ENCODE measurements at places on chromosomes 2 and 18.

DNA sequence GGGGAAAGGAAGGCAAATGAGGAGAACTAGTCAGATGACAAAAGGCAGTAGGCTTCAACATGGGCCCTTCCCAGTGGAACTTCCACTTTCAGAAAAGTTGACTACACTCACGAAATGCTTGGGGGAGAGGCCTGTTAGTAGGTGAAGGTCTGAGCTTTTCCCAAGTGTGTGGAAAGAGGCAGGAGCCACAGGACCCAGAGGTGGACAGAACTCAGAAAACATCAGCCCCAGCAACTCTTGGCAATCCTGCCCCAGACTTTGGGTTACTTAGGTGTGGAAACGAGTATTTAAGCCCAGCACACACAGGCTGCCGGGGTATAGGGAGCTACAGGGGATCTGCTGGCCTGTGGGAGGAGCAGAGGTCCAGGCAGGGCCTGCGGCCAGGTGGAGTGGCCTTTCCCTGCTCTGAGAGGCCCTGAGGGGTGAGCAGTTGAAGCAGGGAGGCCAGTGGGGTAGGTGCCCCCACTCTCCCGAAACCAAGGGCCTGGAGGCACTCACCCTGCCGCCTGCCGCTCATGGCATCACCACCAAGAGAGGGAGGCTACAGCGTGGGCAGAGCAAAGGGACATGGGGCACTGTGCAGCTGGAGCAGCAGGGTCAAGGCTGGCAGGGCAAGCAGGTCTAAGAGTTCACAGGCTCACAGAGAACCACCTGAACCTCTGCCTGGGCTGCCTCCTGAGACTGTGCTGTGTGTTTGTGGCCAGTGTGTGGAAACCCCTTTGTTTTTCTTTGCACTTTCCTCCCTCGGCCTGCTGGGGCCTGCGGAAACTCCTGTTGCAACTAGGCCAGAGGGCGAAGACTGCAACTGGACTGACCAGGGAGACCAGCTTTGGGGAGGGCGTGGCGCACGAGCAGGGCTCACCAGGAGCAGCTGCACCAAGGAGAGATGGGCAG, 130.7 kb upstream of the SERTAD2 start:
- DNase-seq, result no peak

DNA sequence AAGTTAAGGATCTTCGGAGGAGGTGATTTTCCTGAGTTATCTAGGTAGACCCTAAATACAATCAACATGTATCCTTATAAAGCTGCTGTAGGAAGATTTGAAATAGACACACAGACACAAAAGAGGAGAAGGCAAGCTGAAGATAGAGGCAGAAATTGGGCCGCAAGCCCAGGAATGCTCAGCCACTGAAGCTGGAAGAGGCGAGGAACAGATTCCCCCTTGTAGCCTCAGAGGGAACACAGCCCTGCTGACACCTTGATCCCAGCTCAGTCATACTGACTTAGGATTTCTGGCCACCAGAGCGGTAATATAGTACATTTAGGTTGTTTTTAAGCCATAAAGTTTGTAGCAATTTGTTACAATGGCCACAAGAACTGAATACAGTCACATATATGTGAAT, 90.9 kb downstream of the ETAA1 start:
- DNase-seq, result no peak

GRCh38 chr2:180970016-180970415, 10.4 kb upstream of the UBE2E3 start:
- no peak for DNase-seq

DNA sequence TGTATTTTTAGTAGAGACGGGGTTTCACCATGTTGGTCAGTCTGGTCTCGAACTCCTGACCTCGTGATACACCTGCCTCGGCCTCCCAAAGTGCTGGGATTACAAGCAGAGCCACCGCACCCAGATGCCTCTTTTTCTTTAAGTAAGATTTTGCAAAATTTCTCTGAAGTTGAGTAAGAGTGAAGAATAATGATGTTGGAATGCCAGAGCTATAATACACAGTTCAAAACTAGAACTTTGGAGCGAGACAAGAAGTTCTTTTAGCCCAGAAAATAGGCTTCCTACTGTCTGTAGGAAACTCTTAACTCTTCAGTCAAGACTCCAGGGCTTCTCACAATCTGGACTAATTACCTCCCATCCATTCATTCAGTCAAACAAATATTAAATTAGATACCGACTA, 51.4 kb downstream of the MARCHF4 start:
- DNase-seq, result no peak

DNA sequence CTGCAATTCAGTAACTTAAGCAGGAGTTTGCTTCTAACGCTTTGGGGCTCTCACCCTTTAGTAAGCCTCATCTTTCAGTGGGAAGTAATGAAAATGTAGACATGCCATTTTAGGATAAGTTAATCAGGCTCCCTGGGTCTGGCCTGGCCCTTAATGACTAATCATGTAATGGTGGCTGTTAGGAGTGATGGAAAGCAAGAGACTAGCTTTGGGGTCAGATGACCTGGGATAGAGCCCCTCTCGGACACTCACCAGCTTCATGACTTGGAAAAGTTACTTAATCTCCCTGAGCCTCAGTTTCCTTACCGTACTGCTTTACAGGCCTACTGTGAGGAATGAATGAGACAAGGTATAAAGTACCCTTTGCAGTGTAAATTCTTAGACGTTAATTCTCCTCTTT, 194.4 kb downstream of the LPIN1 start:
- no peak for DNase-seq

DNA sequence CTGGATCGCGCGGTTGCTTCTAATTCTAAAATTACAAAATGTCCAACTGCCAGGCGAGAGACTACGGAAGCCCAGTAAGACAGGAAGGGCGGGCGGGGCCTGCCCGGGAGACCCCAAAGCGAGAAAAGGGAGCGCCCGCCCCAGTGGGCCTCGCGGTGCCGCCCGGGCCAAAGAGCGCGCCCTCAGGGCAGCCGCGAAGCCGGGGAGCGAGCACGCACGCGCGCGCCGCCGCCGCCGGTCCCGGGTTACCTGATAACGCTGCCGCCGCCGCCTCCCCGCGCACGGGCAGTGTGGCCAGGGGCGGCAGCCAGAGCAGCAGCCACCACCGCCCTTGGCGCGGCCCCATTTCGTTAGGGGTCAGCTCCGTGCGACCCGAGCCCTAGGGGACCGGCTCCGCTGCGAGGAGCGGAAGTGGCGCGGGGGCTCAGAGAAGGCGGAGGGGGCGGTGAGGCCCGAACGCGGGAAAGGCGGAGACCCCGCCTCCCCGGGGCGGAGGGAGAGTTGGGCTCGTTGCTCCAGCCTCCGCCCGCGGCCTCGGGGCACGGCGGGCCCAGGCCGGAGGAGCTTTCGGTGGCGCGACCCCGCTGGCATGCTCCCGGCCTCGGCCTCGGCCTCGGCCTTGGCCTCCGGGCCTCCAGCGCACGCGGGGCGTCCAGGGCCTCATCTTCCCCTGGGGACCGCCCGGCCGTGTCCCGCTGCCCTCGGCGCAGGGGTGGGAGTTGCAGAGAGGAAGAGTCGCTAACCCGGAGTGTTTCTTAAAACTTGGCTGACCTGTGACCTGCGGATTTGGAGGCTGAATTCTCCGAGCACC, at the start of gene NEMP2:
Gene NEMP2, minus strand, starts transcription at position 413 of the 811 bp plus-strand sequence. Its CDS starts 67 bp downstream, at position 346.
- peak; percentile 80 for DNase-seq

DNA sequence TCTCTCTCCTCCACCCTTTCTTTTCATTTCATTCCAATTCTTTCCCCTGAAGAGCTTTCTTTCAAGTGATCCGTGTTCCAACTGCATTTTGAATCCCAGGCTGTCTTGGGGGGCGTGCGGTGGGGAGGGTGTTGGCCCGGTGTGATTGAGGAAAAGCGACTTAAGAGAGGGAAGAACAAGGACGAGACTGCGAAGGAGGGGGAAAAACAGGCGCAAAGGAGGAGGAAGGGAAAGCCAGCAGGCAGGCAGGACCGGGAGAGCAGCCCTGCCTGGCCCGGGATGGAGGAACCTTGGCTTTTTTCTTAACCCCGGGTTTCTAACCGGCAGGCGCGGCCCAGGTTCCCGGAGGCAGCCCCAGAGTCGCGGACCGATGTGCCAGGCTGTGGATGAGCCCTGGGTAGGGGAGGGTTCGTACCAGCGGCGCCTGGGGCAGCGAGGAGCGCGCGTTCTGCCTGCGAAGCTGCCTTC, 1.3 kb downstream of the ADCYAP1 start:
- no peak for DNase-seq

GRCh38 chr2:38602732-38603401, at the start of gene HNRNPLL:
Gene HNRNPLL, minus strand, starts transcription at chr2:38602928. Its CDS starts 302 bp downstream, at chr2:38602626.
- peak; percentile 97 for DNase-seq

DNA sequence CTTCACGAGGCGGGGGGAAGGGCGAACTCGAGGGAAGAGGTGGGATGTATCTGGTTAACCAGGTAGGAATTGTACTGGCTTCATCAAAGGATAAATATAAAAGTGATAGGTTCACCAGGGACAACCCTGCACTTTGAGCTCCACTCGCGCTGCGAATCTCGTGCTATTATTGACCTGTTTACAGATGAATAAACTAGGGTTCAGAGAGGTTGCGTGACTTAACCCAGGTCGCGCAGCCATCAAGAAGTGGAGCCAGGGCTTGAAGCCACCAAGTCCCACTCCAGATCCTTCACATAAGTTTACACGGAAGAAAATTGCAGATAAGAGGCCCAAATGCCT, 1.4 kb upstream of the CYP1B1 start:
- DNase-seq, result no peak

DNA sequence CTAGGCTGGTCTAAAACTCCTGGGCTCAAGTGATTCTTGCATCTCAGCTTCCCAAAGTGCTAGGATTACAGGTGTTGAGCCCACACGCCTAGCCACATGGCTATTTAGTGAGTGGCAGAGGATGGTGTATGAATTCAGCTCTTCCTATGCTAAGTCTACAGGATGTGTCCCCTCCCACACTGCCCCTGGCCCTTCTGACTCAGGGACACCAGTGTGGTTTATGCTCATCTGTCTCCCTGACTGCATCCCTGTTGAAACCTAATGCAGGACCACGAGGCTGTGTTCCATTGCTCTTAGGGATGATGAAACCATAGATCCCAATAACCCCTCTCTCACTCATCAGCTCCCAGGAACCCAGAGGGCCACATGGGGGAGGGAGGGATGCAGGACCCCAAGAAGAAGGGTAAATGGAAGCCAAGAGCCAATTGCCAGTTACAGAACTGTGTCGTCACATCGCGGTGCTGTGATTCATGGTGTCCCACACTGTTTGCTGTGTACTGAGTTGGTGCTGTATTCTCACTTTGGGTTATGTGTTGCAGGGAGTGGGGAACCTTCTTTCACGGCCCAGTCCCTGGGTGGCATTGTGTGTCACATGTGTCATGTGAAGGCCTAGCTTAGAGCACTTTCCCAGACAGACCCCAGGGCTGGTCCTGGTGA, 102.9 kb upstream of the HAAO start:
- no peak for DNase-seq

DNA sequence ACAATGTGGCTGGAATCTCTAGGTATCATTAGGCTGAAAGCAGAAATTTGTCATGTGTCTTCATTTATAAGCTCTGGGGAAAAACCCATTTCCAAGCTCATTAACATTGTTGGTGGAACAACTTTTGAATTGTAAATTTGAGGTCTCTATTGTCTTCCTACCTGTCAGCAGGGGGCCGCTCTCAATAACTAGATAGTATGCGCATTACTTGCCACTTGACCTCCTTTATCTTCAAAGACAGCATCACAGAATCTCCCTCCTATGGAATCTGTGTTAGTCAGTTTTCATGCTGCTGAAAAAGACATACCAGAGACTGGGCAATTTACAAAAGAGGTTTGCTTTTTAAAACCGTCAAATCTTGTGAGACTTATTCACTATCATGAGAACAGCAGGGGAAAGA, 223.1 kb downstream of the CALCRL start:
- no peak for DNase-seq

GRCh38 chr2:158291544-158292180, 164.9 kb downstream of the CCDC148 start:
- no peak for DNase-seq

GRCh38 chr2:240106765-240107476, 29.2 kb downstream of the COPS9 start:
- no peak for DNase-seq

DNA sequence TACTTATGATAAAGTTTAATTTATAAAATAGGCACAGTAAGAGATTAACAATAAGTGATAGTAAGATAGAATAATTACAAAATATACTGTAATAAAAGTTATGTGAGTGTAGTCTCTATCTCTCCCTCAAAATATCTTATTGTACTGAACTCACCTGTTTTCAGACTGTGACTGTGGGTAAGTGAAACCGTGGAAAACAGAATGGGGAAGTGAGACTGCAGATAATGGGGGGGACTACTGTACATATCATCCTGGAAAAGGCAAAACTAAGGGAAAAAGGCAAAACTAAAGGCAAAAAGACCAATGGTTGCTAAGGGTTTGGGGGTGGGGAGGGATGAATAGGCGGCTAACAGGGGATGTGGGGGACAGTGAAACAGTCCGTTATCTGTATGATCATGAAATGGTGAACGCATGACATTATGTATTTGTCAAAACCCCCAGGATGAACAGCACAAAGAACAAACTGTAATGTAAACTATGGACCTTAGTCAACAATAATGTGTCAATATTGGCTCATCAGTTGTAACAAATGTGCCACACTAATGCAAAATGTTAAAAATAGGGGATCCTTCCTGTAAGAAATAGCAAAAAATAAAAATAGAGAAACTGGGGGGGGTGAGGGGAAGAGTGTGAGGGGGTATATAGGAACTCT, 93.8 kb downstream of the EPB41L3 start:
- DNase-seq, result no peak

DNA sequence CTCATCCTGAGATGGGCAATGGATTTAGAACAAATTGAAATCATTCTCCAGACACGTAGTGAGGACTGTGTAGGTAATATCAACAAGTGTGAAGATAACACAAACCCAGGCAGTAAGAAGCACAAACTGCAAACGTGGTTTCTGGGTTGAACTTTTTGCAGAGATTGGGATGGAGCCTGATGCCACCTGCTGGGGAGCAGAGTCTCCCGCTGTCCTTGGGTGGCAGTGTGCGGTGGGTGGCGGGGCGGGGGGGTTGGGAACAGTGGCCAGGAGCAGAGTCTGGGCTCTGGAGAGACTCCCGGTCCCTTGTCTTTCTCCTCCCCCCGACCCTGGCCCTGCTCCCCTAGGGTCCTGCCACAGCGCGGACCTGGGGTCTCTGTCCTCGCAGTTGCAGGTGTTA, 19.5 kb downstream of the TRAF3IP1 start:
- no peak for DNase-seq

DNA sequence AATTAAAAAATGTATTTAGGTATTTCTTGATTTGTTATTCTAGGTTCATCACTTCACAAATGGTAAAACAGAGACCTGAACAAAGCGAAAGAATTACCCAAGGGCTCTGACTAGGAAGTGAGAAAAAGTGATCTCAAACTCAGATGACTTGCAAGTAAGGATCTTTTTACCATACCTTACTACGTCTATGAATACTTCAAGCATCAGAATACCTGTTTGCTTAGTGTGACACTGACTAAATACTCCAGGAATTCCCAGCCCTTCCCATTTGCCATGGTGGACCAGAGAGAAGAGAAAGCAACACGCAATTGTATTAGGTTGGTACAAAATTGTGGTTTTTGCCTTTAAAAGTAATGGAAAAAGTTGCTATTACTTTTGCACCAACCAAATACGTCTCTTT, 35.8 kb upstream of the FIGN start:
- DNase-seq, result no peak

GRCh38 chr2:208064220-208064961, 39.1 kb upstream of the PLEKHM3 start:
- DNase-seq, result peak; percentile 44

DNA sequence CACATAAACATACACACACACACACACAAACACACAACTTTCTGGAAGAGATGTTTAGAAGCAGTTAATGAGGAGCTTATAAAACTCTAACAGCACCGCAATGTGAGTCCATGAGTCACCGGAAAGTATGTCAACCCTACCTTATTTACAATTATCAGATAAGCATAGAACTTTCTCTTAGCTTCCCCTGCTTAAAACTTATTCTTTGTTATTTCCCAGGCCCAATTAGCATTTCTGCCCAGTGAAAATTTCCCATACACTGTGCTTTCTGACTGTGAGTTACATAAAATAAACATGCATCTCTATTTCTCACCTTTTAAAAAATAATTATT, 737.6 kb downstream of the LRP1B start:
- no peak for DNase-seq
